ENCODE measurements at places on chromosomes 3 and 15. TPM values are rescaled to one million over a fixed set of nuclear protein-coding genes. Genes with fewer than 3 reads are reported as not detected.

Gene GABRR3
- not detected for total RNA-seq

Gene CD200
- 57.6 TPM for total RNA-seq

Gene KY
- total RNA-seq, result 0.94 TPM

Gene IGF2BP2
- 62.6 TPM for total RNA-seq

Gene EDEM1
- 16.9 TPM for total RNA-seq

Gene OCA2
- 12.2 TPM for total RNA-seq

Gene TM4SF1
- total RNA-seq, result 8.1 TPM

Gene PLD1
- 9.1 TPM for total RNA-seq

Gene SAMMSON
- total RNA-seq, result not detected

Gene PPP2R3A
- total RNA-seq, result 44.8 TPM

Gene AHSG
- 0.63 TPM for total RNA-seq

Gene SERPINI1
- total RNA-seq, result 95.8 TPM

Gene SI
- not detected for total RNA-seq

Gene AGBL1
- 2.5 TPM for total RNA-seq

Gene PTH1R
- 1.6 TPM for total RNA-seq

Gene GOLGA8S
- under 0.01 TPM for total RNA-seq

Gene AADAC
- not detected for total RNA-seq

Gene GOLGA6C
- total RNA-seq, result not detected

Gene NTRK3
- total RNA-seq, result 95.2 TPM

Gene CNTN3
- total RNA-seq, result 37.9 TPM

Gene IFT122
- total RNA-seq, result 31.6 TPM

Gene RTP1
- 0.31 TPM for total RNA-seq

Gene ULK3
- total RNA-seq, result 61.7 TPM

Gene TMEM45A
- total RNA-seq, result 1.6 TPM

Gene ACOX2
- total RNA-seq, result 3.4 TPM

Gene FRMD5
- total RNA-seq, result 33.5 TPM

Gene RGMA
- total RNA-seq, result 16.6 TPM

Gene LRRC31
- total RNA-seq, result not detected

Gene NCEH1
- total RNA-seq, result 7.2 TPM

Gene ATP8B4
- 5.0 TPM for total RNA-seq

Gene THSD4
- total RNA-seq, result 0.94 TPM
